ENCODE measurements at places on chromosomes 13 and 19.

- peak; percentile 62 for DNase-seq
These were observed 47.7 kb upstream of the SPATA13 start for GRCh38 chr13:24112791-24113190.

- DNase-seq = no peak
These were observed 66.9 kb downstream of the C13orf42 start for GRCh38 chr13:51044023-51044665.

DNA sequence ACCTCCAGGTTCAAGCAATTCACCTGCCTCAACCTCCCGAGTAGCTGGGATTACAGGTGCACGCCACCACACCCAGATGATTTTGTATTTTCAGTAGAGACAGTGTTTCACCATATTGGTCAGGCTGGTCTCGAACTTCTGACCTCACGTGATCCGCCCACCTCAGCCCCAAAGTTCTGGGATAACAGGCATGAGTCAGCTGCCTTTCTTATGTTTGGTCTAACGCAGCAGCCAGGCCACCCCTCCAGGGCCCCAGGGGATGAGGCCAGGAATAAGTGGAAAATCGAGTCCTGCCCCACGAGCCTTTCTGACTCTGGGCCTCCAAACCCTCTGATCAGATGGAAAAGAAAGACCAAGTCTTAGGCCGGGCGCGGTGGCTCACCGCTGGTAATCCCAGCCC, 44.5 kb downstream of the CERS4 start:
- peak; percentile 15 for DNase-seq

DNA sequence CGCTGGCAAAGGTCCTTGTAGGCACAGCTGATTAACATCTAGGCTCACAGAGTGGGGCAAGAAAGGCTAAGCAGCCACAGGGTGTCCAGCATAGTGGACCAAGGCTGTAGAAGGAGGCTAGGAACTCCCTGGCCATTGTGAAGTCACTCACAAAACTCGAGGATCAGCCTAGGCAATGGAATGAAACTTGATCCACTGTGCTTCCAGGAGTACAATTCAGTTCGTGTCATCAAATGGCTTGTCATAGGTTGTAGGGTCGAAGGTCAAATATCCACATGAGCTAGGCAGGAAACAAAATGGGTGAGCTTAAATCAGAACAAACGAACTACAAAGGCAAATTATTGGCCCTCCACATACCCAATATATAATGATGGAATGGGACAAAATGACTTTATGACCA, 4.4 kb upstream of the FAM187B start:
- no peak for DNase-seq

DNA sequence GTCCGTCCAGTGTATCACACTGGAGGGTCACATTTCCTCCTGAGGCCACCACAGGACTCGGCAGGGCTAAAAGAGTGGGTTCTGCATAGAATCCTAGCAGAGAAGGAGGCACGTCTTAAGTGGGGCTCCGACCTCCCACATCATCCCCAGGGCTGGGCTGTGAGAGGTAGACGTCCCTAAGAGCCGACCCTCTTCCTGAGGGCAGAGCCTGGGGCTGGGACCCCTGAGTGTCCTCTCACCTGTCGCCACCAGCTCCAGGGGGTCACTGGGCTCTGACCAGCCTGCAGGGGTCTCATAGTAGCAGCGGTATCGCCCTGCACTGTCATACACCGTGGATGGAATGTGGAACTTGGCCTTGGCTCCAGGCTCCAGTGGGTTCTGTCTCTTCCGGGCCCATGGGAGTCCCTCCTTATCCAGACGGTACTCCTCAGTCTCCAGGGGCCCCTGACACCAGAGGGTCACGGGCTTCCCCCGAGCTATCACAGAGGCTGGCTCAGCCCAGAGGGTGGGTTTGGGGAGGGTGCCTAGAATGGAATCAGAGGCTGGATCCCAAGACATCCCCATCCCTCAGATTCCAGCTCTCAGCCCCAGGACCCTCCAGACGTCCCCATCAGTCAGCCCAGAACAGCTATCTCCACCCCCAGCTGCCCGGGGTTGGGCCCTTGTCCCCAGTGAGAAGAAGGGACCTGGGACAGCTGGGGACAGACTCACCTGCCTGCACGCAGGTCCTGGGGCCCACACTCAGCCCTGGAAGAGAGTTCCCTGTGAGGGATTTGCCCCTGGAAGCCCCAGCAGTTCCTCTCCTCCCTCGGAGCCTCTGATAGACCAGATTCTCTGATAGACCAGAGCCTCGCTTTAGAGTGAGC, 590 bp downstream of the LILRB5 start:
- no peak for DNase-seq

DNA sequence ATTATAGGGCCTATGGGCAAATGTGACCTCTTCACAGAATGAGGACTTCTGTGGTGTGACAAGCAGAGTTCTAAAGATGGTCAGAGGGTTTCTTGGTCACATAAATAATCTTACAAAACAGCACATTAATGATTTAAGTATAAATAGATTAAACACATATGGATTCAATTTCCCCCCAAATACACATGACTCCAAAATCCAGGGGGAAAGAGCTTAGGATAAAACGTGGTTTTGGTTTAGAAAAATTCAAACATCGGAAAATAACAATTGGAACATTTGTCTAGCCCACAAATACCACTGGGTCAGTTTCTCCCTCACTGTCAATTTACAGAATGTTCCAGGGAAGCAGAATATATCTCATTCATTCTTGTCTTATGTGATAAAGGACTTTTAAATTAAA, 283.1 kb downstream of the COG6 start:
- DNase-seq = no peak

DNA sequence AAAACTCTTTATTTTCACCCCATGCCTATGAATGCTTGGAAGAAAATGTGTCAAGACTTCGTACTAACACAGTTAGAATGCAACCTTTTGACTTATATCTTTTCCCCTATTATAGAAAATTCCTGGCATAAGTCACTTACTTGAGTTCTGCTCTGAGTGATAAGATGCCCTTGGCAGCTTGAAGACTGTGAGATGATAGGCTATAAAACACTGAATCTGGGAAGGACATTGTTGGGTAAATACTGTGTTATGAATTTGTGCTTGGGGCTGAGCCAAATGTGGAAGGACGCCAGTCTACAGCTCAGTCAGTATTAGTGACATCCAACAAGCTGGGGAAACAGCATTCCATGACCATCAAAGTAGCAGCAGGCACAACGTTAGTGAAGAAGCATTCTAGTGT, 368.0 kb upstream of the SGCG start:
- peak; percentile 28 for DNase-seq

DNA sequence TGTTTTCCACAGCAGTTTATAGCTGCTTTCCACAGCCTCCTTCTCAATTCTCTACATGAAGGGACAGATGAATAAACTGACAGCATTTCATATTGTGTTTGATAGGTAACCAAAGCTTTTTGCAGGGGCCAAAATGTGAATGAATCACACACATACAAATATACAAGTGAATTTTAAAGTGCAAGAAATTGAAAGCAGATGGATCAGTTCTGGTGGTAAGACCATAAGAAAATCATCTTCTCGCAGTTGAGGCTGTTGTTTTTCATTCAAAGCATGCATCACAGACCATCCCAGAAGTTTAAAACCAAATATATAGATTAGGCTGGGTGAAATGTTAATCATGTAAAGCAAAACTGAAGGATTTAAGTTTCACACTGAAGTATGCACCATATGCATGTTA, 1569.4 kb downstream of the PCDH9 start:
- no peak for DNase-seq

- DNase-seq = peak; percentile 74
These were observed 49.1 kb upstream of the UBAC2 start for GRCh38 chr13:99151516-99151915.

- DNase-seq = no peak
These were observed 71.5 kb downstream of the GGACT start for GRCh38 chr13:100517135-100517534.

- DNase-seq = no peak
These were observed at the start of gene CELF5 for GRCh38 chr19:3224346-3225168. Gene CELF5, plus strand, starts transcription at chr19:3224661. Its CDS starts 79 bp downstream, at chr19:3224740.

GRCh38 chr13:97986835-97987234, 33.4 kb downstream of the IPO5 start:
- DNase-seq = no peak

DNA sequence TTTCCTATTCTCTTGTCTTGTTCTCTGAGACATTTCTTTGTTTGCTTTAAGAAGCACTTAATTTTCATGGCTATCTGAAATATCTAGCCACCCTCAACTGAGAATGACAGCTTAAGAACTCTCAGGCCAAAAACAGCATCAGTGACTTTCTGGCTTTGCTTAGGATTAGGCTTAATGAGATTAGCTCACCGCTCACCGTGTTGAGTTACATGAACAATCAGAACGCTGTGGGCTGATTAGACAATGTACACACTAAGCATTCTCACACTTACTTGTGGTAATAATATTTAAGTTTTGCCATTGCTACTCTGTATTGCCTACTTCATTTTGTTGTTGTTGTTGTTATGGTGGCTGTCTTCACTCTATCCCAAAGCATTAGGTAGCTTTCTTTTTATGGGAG, 1283.6 kb downstream of the UQCRFS1 start:
- DNase-seq = no peak

All from amniotic epithelial cell (primary cell).